Renal cortical epithelial cell (primary cell): ENCODE measurements at places on chromosomes 7 and 10. TPM values are rescaled to one million over a fixed set of nuclear protein-coding genes. Genes with fewer than 3 reads are reported as not detected.

- no peak for DNase-seq
These were observed 319.0 kb downstream of the GLRX3 start for GRCh38 chr10:130455111-130455695.

- no peak for DNase-seq
These were observed 116.0 kb downstream of the NEURL1 start for GRCh38 chr10:103609231-103610082.

- peak; percentile 19 for DNase-seq
These were observed 48.9 kb downstream of the ZNF503 start for GRCh38 chr10:75352650-75353049.

GRCh38 chr7:107687656-107688055 is 27.0 kb downstream of the SLC26A4 start:
- DNase-seq, result peak; percentile 38

Gene PPRC1
- total RNA-seq, result 7.8 and 17.4 TPM in 2 replicates

DNA sequence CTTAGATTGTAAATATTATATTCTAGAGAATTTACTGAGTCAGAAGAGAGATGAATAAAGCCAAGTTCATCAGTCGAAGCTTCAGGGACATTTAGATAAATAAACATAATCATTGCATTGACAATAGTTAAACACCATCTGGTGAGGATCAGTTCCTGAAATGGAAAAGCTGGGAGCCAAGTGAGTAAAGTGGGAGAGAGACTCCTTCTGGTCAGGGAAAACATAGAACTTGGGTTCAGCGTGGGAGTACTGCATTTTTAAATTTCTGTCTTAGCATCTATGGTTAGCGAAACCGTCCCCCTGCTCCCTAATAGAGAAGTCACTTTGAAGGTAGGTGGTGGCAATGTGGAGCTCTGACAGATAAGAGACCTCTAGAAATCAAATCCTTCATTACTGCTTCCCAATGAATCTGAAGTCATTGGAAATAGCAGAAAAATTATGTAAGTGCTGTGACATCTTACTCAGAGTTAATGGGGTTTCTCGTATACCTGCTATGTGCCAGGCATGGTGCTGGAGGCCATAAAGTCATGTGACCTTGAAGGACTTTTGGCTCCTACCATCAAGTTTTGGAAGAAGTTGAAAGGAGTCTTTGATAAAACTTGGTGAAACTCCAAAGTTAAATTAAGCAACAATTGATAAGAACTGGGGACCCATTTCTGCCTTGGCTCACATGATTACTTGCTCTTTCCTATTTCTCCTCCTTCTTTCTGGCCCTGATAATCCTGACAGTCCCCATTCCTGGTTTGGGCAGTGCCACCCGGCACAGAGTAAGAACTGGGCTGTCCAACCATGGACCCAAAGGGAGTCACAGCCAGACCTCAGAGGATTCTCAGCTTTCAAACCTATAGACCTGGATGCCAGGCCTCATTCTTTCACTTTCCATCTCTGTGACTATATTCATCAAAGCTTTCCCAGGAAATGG is 211.2 kb downstream of the C7orf25 start:
- no peak for DNase-seq

GRCh38 chr7:69898189-69898588 is 299.9 kb downstream of the AUTS2 start:
- no peak for DNase-seq

Gene HIF1AN
- total RNA-seq, result 6.4 and 20.6 TPM in 2 replicates

DNA sequence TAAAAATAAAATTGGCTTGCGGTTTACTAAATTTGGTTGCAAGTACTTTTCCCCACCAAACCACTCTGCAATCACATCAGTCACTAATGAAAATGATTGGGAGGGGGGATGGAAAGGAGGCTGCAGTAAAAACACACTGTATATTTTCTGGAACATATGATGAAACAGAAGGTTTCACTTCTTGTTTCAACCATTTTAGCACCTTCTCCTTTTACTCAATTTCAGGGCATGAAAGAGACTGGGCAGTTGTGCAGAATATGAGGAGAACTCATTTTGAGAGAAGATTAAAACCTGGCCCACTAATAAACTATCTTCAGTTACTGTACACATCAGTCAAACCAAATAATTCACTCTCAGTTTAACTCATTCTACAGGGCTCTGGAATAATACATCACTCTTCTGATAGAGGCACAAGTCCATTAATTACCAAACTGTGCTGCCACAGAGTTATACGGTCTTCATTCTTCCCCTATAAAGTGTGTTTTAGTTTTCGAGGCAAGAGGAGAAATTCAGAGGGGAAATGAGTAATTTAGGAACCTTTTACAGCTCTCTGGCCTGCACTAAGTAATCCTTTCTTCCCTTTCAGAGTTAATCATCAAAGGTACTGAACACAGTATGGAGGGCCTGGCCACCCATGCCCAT is 25.5 kb downstream of the JAZF1 start:
- DNase-seq, result peak; percentile 54

Gene AGR2
- 18.6 and 29.0 TPM in 2 replicates for total RNA-seq

GRCh38 chr10:84353052-84353803 is 24.8 kb downstream of the CCSER2 start:
- no peak for DNase-seq

Gene CLDN3
- 10.8 and 11.6 TPM in 2 replicates for total RNA-seq

- peak; percentile 29 for DNase-seq
These were observed at the start of gene CLDN3 for GRCh38 chr7:73770002-73770859. CLDN3 (minus strand) TSS chr7:73770270; CDS start chr7:73770049, 221 bp downstream.

GRCh38 chr7:111560773-111561653 is 1.3 kb downstream of the IMMP2L start:
- DNase-seq, result peak; percentile 82

GRCh38 chr7:117066668-117067067 is 113.4 kb downstream of the ST7 start:
- DNase-seq, result no peak

GRCh38 chr7:16753932-16754855 is 639 bp downstream of the TSPAN13 start:
- DNase-seq, result no peak

Gene SLC16A9
- 1.0 and 1.1 TPM in 2 replicates for total RNA-seq

DNA sequence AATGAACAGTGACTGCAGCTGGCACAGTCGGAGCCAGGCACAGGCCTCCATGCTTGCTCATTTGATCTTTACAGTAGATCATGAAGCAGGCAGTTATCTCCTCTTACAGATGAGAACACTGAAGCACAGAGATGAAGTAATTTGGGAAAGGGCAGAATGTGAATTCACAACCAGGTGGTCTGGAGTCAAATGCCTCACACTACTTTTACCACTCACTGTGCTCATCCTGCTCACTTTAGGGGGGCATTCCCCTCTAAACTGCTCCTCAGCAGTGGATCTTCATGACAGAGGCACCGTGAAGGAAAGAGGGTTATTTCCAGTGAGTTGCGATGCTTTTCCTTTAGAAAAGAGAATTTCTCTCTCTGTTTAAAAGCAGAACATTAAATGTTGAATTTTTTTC is 15.1 kb downstream of the SNX10 start:
- DNase-seq, result no peak

Gene FZD1
- 8.0 and 20.6 TPM in 2 replicates for total RNA-seq

Gene PDLIM1
- 19.4 and 45.8 TPM in 2 replicates for total RNA-seq

DNA sequence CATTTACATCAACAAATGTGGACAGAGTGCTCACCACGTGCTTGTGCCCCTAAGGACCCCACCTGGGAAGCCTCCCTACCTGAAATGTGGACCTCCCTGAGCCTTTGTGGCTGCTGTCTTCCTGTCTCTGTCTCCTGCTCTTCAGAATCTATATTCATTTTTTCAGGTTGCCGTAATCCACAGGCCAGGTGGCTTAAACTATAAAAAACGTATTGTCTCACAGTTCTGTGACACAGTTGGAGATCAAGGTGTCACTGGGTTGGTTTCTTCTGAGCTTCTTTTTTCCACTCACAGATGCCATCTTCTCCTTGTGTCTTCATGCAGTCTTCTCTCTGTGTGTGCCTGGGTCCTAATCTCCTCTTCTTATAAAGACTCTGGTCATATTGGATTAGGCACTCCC is 5.6 kb upstream of the VSTM4 start:
- no peak for DNase-seq
